Activated naive CD4-positive, alpha-beta T cell treated with anti-CD3 and anti-CD28 coated beads, Interleukin-2, amount 50 U/mL, for 72 hours (primary cell): ENCODE measurements at places on chromosomes 1 and 21. TPM values are rescaled to one million over a fixed set of nuclear protein-coding genes. Genes with fewer than 3 reads are reported as not detected.

Gene FYB2
- not detected for total RNA-seq

Gene TMEM82
- not detected for total RNA-seq

Gene EXTL2
- total RNA-seq = 5.3 TPM

Gene TIE1
- 0.36 TPM for total RNA-seq

Gene CCDC181
- total RNA-seq = not detected

Gene CCDC27
- not detected for total RNA-seq

Gene HSPA6
- 0.61 TPM for total RNA-seq

Gene CCDC17
- total RNA-seq = 2.6 TPM

Gene AJAP1
- 0.21 TPM for total RNA-seq

Gene SAMD13
- total RNA-seq = 0.29 TPM

Gene LEPR
- total RNA-seq = 3.0 TPM

Gene RIPPLY3
- total RNA-seq = 0.18 TPM

Gene ARHGAP30
- total RNA-seq = 116 TPM

Gene MAD2L2
- 76.7 TPM for total RNA-seq

Gene ECE1
- total RNA-seq = 111 TPM

Gene S100A16
- not detected for total RNA-seq

Gene CNTN2
- total RNA-seq = not detected

Gene THEMIS2
- total RNA-seq = 34.6 TPM

Gene KCNK2
- not detected for total RNA-seq

Gene PRPF38B
- total RNA-seq = 69.4 TPM

Gene LIN28A
- not detected for total RNA-seq

Gene CAMTA1
- 50.4 TPM for total RNA-seq

Gene MNDA
- not detected for total RNA-seq

Gene ZNF683
- not detected for total RNA-seq

Gene CIART
- total RNA-seq = 4.6 TPM

Gene PTPN22
- total RNA-seq = 55.3 TPM

Gene SMPDL3B
- 0.43 TPM for total RNA-seq

Gene PDE4DIP
- 33.8 TPM for total RNA-seq

Gene INTS3
- 64.9 TPM for total RNA-seq

Gene TMPRSS15
- total RNA-seq = not detected

Gene SLC44A5
- not detected for total RNA-seq

Gene ITLN2
- total RNA-seq = not detected
